ENCODE measurements at places on chromosomes 6 and 20. TPM values are rescaled to one million over a fixed set of nuclear protein-coding genes. Genes with fewer than 3 reads are reported as not detected.

The ENTPD6 gene
- 38.8 TPM for total RNA-seq

The MYH7B gene
- not detected for total RNA-seq

DNA sequence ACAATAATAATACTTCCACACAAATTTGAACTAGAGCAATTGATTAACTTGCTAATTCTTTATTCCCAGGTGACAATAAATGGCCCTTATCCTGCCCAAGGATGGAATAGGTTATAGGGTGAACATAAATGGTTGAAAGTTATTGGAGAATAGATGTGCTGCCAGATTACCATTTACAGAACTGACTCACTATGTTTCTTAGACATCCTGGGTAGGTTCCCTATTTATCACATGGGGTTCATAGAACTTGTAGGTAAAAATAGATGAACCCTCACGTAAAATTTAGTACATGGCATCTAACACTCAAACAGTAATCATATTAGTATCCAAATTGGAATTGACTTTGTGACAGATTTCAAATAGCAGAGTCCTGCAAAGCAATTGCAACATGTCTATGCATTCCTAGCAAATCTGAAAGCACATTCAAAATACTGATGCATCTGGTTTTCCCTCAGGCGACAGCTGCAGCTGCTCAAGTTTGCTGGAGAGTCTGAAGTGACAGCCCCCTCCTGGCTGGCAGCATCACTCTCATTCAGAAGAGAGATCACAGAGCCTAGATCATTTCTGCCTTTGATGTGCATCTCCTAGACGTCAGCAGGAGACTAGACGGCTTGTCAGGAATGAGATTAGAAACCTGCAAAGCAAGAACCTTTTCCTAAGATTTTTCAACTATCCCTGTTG lies 80.2 kb upstream of the RNF217 start:
- DNase-seq = no peak

- DNase-seq = no peak
Observed at GRCh38 chr6:160386869-160387530, 38.8 kb downstream of the SLC22A3 start.

DNA sequence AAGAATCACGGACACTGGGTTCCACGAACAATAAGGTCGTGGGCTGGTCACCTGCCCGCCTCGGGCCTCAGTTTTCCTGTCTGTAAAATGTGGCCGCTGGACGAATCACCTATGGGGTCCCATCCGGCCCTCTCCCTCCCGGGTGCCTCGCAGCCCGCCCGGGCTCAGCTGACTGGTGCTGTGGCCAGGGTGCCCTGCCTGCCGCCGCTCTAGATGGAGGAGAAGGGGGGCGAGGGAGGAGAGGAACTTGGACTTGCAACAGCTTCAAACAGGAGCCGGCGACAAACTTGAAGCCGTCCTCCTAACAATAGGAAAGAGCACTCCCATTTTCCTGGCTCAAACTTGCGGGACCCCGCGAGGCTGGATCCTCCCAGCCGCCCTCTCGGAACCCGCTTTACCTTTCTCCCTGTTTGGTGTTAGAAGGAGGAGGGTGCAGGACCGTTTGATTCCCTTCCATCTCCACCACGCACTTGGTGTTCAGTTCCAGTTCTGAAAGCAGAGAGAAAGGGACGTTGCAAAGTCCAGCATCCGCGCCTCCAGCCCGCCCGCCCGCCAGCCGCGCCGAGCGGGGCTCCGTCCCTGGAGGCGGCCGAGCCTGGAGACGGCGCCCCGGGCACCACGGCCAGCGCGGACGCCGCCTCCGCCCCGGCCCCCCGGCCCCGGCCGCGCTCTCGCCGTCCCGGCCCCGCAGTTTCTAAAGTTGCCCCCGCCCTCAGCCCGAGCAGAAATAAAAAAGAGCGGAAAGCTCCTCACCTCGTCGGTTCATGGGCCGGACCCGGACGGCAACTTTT lies 584 bp downstream of the KIF13A start:
- DNase-seq = no peak

DNA sequence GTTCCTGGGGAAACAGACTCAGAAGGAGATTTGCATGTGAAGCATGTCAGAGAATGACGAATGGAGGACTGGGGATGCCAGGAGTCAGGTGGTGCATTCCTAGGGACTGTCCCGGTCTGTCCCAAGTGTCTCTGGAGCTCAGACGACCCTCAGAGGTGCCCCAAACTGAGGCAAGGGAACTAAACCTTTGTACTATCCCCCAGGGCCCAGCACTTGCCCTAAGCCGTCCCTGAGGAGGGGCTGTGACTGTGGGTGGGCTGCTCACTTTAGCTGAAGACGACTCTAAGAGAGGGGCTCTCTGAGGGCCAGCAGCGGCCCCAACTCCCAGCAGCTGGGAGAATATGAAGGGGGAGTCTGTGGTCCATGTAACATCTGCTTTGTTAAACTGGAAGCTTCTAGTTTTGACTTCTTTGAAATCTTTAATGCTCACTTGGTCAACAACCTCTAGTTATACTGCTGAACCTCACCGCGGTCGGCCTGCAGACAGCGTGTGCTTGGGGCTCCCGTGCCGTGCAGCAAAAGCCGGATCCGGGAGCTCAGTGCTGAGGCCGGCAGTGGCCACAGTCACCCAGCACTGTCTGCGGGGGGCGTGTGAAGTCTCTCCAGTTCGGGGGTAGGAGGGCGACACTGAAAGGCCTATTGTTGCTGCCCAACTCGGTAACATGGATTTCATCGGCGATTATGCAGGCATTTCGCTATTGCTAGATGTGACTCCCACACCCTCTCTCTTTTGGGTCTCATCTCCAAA lies 34.2 kb downstream of the TUBB2B start:
- DNase-seq = no peak

All from activated naive CD4-positive, alpha-beta T cell treated with anti-CD3 and anti-CD28 coated beads, Interleukin-2, amount 50 U/mL, for 72 hours (primary cell).